ENCODE measurements at places on chromosomes 16 and 17. TPM values are rescaled to one million over a fixed set of nuclear protein-coding genes. Genes with fewer than 3 reads are reported as not detected.

DNA sequence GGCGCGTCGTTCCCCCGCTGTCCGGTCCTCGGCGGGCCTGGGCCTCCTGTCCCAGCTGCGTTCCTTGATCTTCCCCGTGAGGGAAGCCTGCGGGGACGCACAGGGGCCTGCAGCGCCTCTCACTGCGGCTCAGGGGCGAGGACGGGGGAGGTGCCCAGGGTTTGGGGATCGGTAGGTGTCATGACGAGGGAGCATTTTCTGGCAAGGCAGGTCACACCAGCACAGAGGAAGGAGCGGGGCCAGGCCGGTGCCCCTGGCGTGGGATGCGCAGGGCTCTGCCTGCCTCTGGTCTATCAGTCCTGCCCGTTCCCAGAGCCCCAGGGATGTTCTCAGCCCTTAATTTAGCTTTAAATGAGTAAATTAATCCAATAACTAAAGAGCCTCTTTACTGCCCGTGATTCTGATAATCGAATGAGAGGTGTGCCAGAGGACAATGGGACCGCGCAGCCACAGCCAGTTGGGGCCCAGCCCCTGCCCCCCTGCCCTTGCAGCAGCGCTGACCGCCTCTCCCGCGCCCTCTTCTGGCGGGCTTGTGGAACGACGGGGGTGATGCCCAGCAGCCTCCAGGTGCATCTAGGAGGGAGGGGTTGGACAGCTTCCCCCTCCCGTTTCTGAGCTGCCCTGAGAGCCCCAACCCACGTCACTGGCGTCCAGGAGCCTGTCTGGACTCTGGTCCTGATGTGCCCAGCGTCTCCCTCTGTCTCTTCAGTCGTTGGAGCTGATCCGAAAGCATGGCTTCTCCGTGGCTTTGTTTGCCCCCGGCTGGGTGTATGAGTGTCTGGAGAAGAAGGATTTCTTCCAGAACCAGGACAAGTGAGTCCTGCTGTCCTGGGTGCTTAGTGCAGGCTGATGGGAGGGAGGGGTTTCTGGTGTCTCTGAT, 7.9 kb downstream of the ENGASE start:
- DNase-seq = peak; percentile 39

- no peak for DNase-seq
These were observed at the start of gene TMEM238L for GRCh38 chr17:10803830-10804475. Gene TMEM238L (minus strand): TSS chr17:10804099. CDS start chr17:10803963, 136 bp downstream.

NUPR1 gene
- 5.9 TPM for total RNA-seq

- no peak for DNase-seq
These were observed 96.5 kb upstream of the CRHR1 start for GRCh38 chr17:45687594-45687993.

- peak; percentile 95 for DNase-seq
These were observed 14.4 kb upstream of the GNG13 start for GRCh38 chr16:814974-815373.

GRCh38 chr17:64145375-64145750, 15.4 kb upstream of the ERN1 start:
- no peak for DNase-seq

GRCh38 chr17:36674278-36674650, 72.9 kb downstream of the MRM1 start:
- peak; percentile 53 for DNase-seq

DNA sequence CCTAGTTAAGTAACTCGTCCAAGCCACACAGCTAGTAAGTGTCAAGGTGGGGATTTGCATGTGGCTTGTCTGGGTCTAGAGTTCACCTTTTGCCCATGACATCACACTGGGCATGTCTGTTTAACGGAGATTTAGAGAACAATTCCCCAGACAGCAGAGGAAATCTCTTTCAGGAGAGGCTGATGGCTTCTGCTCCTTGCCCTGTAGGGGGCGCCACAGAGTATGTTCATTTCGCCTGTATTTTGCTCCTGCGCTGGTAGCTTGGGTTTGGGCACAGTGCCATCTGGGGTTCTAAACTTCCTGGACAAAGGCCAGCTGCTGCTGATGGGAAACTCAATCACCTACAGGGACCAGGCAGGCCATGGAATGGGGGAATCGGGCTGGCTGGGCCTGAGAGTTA, 20.4 kb downstream of the OTOA start:
- peak; percentile 12 for DNase-seq

PRSS21 gene
- not detected for total RNA-seq

- no peak for DNase-seq
These were observed 299.3 kb upstream of the PSMD7 start for GRCh38 chr16:73997340-73997711.

TMIGD1 gene
- not detected for total RNA-seq

DNA sequence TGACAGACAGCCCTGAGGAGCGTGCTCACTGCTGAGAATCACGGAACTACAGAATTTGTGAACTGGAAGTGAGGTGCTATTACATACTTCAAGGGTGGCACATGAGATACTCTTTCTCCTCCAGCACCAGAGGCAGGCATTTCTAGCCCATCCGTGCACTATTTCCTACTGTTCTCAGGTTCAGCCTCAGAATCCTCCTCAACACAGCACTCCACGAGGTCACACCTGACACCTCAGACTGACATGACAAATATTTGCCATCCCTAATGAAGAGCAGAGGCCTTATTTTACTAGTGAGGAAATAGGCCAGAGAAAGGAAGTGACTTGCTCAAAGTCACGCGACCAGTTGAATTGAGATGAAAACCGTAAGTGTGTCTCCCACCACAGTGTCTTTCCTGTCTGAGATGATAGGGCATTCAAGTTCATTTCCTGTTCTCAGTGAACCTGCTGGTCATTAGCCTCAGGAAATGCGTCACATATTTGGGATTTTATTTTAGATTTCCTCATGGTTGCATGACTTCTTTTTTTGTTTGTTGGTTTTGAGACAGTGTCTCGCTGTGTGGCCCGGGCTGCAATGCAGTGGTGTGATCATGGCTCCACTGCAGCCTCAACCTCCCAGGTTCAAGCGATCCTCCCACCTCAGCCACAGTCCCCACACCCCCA, 23.6 kb downstream of the SEZ6 start:
- DNase-seq = no peak

DNA sequence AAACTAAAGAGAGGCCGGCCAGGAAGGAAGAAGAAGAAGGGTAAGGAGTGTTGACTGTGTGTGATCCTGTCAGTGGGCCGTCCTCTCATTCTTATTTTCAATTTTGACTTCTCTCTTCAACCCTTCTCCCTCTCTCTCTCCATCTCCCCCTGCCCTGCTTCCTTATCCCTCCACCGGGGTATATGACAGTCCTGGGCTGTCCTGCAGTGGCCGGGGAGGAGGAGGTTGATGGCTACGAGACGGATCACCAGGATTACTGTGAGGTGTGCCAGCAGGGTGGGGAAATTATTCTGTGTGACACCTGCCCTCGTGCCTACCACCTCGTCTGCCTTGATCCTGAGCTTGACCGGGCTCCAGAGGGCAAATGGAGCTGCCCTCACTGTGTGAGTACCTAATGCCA, 5.6 kb downstream of the CHD3 start:
- no peak for DNase-seq

TBX4 gene
- total RNA-seq = 0.35 TPM

HEATR9 gene
- total RNA-seq = not detected

MRC2 gene
- 161 TPM for total RNA-seq

- no peak for DNase-seq
These were observed 157.2 kb downstream of the ZNF18 start for GRCh38 chr17:11840052-11840451.
